Renal cortical epithelial cell (primary cell): ENCODE measurements at places on chromosomes 11 and 22.

- DNase-seq = no peak
These were observed 51.4 kb downstream of the ME3 start for GRCh38 chr11:86620891-86621521.

- peak; percentile 29 for DNase-seq
These were observed 17.4 kb downstream of the SGSM3 start for GRCh38 chr22:40387746-40388145.

GRCh38 chr11:69634590-69634989 is 6.4 kb upstream of the CCND1 start:
- no peak for DNase-seq

- no peak for DNase-seq
These were observed 16.9 kb downstream of the SMCO4 start for GRCh38 chr11:93526346-93526633.

GRCh38 chr11:45085646-45086501 is 60.6 kb upstream of the PRDM11 start:
- DNase-seq = no peak

GRCh38 chr22:45207533-45207932 is 33.2 kb downstream of the KIAA0930 start:
- no peak for DNase-seq

GRCh38 chr11:30521297-30522071 is 64.7 kb downstream of the MPPED2 start:
- no peak for DNase-seq
